ENCODE measurements at places on chromosomes 7 and 10.

GRCh38 chr7:127759945-127760421, 108.0 kb downstream of the SND1 start:
- DNase-seq = no peak

DNA sequence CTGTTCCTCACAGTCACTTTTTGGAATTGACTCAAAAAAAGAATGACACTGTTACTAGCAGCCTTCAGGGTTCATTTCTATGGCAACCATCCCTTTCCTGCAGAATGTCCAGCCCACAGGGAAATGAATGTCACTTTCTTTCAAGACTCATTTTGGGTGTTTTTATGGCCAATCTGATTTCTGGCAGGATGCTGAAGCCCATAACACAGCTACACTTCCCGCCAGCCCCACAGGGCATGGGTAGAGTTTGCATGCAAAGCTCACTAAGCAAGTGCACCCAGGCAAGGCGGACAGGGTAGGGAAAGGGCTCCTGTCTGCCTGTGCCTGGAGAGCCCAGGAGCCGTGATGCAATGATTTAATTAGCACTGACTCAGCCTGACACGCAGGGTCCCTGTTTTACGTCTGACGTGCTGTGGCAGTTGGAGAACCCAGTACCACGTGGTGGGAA, 26.1 kb upstream of the GPAM start:
- no peak for DNase-seq

GRCh38 chr10:103660364-103661197, 167.1 kb downstream of the NEURL1 start:
- peak; percentile 71 for DNase-seq

- no peak for DNase-seq
Measured at GRCh38 chr7:54831644-54832095, 72.7 kb upstream of the SEC61G start.

DNA sequence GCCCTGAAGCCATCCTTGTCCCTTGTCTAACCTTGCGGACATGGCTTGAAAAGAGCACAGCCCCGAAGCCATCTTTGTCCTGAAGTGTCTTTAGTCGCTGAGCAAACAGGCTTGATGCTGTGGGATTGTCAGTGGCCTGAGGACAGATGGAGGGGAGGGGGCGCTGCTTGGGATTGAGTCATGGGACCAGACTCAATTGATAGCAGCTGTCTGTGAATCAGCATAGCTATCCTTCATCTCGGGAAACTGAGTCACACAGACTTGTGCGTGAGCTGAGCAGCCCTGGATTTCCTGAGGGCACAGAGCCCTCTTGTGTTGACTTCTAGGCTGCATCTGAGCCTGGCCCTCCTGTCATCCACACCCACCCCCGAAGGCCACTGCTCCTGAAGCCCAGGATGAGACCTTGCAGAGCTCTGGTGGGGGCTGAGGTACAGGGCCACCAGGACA, 14.4 kb downstream of the MYO1G start:
- peak; percentile 19 for DNase-seq

- no peak for DNase-seq
Measured at GRCh38 chr10:43254199-43254730, 12.6 kb downstream of the RASGEF1A start.

DNA sequence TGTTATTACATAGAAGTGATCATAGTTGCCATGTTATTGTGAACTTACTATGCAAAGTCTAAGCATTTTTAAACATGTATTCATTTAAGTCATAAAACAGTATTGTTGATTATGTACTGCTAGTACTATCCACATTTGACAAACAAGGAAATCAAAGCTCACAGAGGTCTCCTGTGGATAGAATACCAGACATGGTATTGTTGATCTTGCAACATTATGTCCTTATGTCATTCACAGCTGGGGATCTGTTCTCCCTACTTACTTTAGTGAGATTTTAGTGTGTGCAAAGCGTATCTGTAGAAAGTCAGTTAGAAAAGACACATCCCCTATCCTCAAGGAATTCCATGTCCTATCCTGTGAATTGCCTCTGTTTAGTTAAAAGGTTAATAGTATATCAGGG, 106.1 kb downstream of the SND1 start:
- DNase-seq = peak; percentile 11

GRCh38 chr10:79402625-79402946, 42.8 kb downstream of the ZCCHC24 start:
- DNase-seq = no peak

DNA sequence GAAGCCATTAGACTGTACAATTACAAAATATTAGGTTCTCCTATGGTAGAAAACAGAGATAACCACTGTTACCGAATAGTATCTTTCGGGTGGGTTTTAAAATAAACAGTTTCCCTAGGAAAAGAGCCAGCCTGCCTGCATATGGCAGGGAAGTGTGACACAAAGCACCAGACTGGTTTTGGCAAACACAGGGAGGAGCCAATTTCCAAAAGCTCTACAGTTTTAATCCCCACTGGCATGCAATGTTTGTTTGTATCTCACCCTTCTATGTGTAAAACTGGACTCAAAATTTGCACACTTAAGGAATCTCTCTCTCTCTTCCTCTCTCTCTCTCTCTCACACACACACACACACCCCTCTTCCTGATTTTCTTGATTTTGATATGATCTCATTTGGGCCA, 261.7 kb downstream of the ETV1 start:
- no peak for DNase-seq

GRCh38 chr10:131312478-131312836, 936 bp upstream of the TCERG1L start:
- DNase-seq = no peak

DNA sequence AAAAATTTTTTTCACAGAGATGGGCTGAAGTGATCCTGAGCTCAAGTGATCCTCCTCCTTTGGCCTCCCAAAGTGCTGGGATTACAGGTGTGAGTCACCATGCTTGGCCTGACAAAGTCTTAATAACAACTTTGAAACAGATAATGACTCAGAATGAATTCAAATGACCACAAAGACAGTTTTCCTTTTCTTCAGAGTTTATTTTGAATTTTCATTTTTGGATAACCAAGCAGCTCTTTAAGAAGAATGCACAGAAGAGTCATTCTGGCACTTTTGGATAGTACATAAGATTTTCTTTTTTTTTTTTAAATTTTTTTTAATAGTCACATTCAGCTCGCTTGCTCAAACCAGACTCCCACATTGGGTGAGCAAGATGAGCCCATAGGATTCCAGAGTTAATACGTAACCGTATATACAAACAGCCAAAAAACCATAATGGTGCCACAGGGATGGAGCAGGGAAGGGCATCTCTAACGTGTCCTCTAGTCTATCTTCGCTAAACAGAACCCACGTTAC, 43.0 kb upstream of the NMT2 start:
- DNase-seq = peak; percentile 90

DNA sequence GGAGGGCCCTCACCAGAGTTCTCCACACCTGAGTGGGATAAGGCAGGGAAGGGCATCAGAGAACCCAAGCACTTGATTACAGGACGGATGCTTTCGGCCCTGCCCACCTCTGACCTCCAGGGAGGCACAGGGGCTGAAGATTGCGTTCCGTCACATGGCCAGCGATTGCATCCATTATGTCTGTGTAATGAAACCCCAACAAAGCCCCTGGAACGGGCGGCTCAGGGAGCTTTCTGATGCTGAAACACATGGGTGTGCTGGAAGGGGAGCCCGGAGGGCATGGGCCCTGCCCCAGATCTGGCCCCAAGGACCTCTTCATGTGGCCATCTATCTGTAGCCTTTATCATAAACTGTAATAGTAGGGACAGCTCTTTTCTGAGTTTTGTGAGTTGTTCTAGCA, 117.2 kb downstream of the PTPN20 start:
- DNase-seq = no peak

GRCh38 chr7:90061077-90061476, 93.2 kb upstream of the STEAP1 start:
- no peak for DNase-seq

- no peak for DNase-seq
Measured at GRCh38 chr7:152699079-152699478, 23.1 kb upstream of the XRCC2 start.

DNA sequence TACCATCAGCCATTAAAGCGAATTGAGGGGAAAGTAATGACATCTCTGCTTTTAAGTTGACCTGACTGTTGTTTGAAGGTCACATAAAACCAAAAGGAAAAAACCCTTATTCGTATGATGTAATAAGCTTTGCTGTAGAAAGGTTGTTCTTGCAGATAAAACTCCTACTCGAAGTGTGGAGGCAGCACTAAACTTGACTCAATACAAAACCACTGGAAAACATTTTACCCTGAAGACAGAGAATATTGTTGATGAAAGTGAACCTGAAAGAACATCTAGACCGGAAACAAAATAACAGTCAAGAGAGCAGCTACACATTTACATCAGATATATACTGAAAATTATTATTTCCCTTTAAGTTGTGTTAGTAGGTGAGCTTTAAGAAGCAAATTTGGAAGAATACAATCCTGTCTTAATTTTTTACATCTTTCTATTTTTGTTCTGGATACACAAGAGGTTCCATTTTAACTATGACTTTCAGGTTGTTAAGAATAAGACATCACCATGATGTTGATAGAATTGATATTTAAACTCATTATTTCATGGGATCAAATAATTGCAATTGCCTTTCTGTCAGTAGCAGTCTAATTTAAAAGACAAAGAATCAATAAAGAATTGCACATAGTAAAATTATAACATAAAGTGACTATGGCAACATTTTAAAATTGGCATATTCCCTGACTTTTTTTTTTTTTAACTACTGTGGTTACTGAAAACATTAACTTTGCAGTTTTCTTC, 6.4 kb downstream of the ETV1 start:
- no peak for DNase-seq

- no peak for DNase-seq
Measured at GRCh38 chr10:90819911-90820310, 37.9 kb downstream of the HTR7 start.
